ENCODE measurements at places on chromosomes 7 and 10.

- DNase-seq, result no peak
Measured at GRCh38 chr10:95406651-95407280, 116.0 kb upstream of the PDLIM1 start.

GRCh38 chr10:43350156-43350555, 21.3 kb upstream of the FXYD4 start:
- no peak for DNase-seq

- no peak for DNase-seq
Measured at GRCh38 chr10:88081457-88082054, 218.1 kb downstream of the PTEN start.

DNA sequence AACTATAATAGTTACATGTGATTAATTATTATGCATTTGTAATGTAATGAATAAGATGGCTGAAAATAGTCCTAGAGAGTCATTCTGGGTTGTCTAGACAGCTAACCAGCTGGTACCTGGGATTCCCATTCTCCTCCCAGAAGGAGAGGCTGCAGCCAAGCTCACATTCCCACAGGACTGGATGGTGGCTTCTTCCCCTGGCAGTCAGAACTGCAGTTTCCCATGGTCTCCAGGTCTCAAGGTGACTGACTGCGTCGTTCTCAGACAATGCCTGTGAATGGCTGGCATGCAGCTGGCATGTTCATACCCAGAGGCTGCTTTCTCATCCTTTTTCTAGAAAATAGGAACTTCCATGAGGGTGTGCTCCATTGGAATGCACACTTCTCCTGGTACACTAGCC, 21.3 kb downstream of the TAS2R16 start:
- no peak for DNase-seq

DNA sequence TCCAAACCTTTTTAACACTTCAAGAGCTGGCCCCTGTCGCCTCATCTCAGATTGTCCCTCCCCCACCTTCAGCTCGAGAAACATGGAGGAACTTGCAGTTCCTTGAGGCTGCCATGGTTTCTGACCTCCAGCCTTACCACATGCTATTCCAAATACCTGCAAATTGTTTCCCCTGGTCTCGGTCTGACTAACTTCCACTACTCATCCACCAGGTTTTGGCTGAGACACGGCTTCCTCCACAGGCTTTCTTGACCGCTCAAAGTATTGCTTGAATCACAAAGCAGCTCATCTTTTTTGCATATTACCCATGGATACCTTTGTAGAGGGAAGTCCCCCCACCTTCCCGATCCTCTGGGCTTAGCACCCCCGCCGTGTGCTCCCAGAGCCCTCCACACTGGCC, 5.2 kb upstream of the SAMD8 start:
- DNase-seq, result no peak

DNA sequence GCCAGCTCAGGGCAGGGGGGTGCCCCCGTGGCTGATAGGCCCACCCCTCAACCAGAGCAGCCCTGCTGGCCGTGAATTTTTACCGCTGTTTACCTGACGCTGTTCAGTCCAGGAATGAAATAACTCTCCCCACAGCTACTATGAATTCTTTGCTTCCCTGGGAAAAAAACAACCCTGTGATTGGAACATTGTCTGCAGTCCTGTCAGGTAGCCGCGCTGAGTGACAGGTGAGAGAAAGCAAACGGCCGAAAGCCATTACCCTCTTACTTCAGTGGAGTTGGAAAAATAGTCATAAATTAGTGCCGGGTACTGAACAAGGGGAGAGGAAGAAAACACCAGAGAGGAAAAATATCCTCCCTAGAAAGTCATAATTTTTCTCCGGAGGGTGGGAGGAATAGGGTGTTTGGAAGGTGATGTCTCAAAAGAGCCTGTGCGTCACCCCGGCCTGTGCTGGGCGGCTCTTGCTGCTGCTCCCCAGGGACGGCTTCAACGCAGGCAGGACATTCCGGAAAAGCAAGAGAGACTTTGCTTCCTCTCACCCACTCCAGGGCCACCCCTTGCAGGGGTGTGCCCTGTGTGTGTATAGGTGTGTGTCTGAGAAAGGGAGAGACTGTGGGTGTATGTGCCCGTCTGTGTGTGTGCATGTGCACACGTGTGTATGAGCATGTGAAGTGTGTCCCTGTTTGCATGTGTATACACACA, 69.0 kb downstream of the CDH23 start:
- DNase-seq, result no peak

GRCh38 chr7:16436306-16436705, 15.0 kb upstream of the CRPPA start:
- DNase-seq, result no peak

DNA sequence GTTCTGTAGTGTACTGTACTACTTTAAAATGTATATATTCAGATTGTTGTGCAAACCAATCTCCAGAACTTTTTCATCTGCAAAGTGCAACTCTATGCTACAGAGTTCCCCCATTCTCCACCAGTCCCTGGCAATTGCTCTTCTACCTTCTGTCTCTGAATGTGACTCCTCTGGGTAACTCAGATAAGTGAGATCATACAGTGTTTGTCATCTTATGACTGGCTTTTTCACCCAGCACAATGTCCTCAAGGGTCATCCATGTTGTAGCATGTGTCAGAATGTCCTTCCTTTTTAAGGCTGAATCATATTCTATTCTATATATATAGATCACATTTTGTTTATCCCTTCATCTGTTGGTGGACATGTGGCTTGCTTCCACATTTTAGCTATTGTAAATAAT, 10.8 kb downstream of the SLIT1 start:
- DNase-seq, result no peak

- no peak for DNase-seq
Measured at GRCh38 chr7:84462259-84462658, 267.7 kb upstream of the SEMA3A start.

- no peak for DNase-seq
Measured at GRCh38 chr7:42186151-42186550, 50.9 kb downstream of the GLI3 start.

DNA sequence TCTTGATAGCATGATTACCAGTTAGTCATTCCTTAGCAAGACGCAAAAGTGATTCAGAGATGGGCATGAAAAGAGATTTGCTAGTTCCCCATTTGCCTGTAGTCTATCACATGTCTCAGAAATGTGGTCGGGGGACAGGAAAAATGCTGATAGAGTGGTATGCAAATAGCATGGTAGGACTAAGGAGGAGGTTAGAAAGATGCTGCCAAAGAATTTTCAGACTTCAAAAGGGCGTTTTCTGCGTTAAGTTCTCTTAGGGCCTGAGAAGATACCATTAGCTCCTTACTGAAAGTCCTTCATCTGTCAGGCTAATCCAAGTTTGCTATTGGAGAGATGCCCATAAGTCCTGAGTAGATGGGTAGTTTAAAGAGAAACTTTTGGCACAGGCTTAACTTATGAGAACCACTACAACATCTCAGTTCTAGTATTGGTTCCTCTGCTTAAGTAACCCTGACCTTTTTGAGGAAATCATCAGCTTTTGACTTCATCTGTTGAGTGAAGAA, 2.7 kb downstream of the CALD1 start:
- DNase-seq, result no peak

DNA sequence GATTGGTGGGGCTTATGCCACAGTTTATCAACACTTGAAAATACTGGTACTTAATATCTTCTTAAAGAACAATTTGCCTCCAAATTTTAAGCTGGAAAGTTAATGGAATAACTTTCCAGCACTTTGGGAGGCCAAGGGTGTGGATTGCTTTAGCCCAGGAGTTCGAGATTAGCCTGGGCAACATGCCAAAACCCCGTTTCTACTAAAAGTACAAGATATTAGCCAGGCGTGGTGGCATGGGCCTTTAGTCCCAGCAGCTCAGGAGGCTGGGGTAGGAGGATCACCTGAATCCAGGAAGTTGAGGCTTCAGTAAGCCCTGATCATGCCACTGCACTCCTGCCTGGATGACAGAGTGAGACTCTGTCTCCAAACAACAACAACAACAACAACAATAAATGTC, 56.0 kb downstream of the PRF1 start:
- no peak for DNase-seq

GRCh38 chr10:6868036-6868725, 288.1 kb upstream of the PRKCQ start:
- no peak for DNase-seq

GRCh38 chr7:101330011-101330484, 8.4 kb upstream of the IFT22 start:
- no peak for DNase-seq
